A549 treated with CpdA at 1 μM for 4 hours (cell line): ENCODE measurements at places on chromosomes 16 and 17. TPM values are rescaled to one million over a fixed set of nuclear protein-coding genes. Genes with fewer than 3 reads are reported as not detected.

Gene RNF157
- total RNA-seq, result 5.4 to 10.6 TPM (median 6.3 TPM) in 5 replicates

Gene HOXB4
- 0.09 to 0.17 TPM (median 0.13 TPM) in 5 replicates for total RNA-seq

Gene SOX9
- 11.1 to 15.1 TPM (median 12.4 TPM) in 5 replicates for total RNA-seq

Gene FBXW10
- 0.96 to 1.9 TPM (median 1.2 TPM) in 5 replicates for total RNA-seq

Gene MYH8
- total RNA-seq, result not detected in 5 replicates

Gene KRTAP1-1
- total RNA-seq, result not detected in 5 replicates

Gene SLC46A1
- total RNA-seq, result 18.5 to 23.4 TPM (median 21.3 TPM) in 5 replicates

Gene CCL8
- not detected in 5 replicates for total RNA-seq

Gene EFCAB13
- 1.1 to 2.8 TPM (median 2.1 TPM) in 5 replicates for total RNA-seq

Gene LITAF
- total RNA-seq, result 190 to 209 TPM (median 203 TPM) in 5 replicates

Gene SLC38A8
- not detected in 5 replicates for total RNA-seq

Gene ITGAL
- total RNA-seq, result 0.08 to 0.22 TPM (median 0.10 TPM) in 3 of 5 replicates, not detected in the others

Gene CYB5D1
- 21.3 to 23.4 TPM (median 22.7 TPM) in 5 replicates for total RNA-seq

Gene CA7
- total RNA-seq, result 0.07 TPM in 1 of 5 replicates, not detected in the others

Gene KRTAP9-2
- not detected in 5 replicates for total RNA-seq

Gene RTN4RL1
- 1.8 to 3.4 TPM (median 2.9 TPM) in 5 replicates for total RNA-seq

Gene WNT3
- total RNA-seq, result 4.4 to 6.4 TPM (median 5.6 TPM) in 5 replicates

Gene FA2H
- 34.7 to 45.6 TPM (median 38.1 TPM) in 5 replicates for total RNA-seq

Gene CSH2
- total RNA-seq, result not detected in 5 replicates

Gene CACNG1
- total RNA-seq, result 0.13 to 0.20 TPM (median 0.14 TPM) in 3 of 5 replicates, not detected in the others

Gene NPB
- total RNA-seq, result 0.16 to 1.0 TPM (median 0.59 TPM) in 5 replicates

Gene B4GALNT2
- total RNA-seq, result 0.29 to 0.70 TPM (median 0.51 TPM) in 5 replicates

Gene BAIAP3
- 0.75 to 2.8 TPM (median 0.86 TPM) in 5 replicates for total RNA-seq

Gene ABCA6
- total RNA-seq, result 0.02 TPM in 1 of 5 replicates, not detected in the others

Gene C16orf54
- not detected in 5 replicates for total RNA-seq

Gene ASPA
- not detected in 5 replicates for total RNA-seq

Gene SPECC1
- total RNA-seq, result 47.6 to 63.9 TPM (median 49.1 TPM) in 5 replicates

Gene CSH1
- not detected in 5 replicates for total RNA-seq

Gene HLF
- 0.08 to 0.33 TPM (median 0.27 TPM) in 5 replicates for total RNA-seq

Gene VMO1
- total RNA-seq, result 0.79 to 2.0 TPM (median 1.4 TPM) in 5 replicates

Gene GPT2
- 10.6 to 13.8 TPM (median 12.5 TPM) in 5 replicates for total RNA-seq

Gene MED9
- total RNA-seq, result 16.9 to 19.0 TPM (median 18.3 TPM) in 5 replicates

Gene DRC7
- total RNA-seq, result 0.05 to 0.59 TPM (median 0.10 TPM) in 5 replicates

Gene BAHCC1
- 12.9 to 18.2 TPM (median 15.4 TPM) in 5 replicates for total RNA-seq

Gene NLRC3
- 0.01 to 0.05 TPM in 2 of 5 replicates, not detected in the others for total RNA-seq
